ENCODE measurements at places on chromosomes 1 and 21.

DNA sequence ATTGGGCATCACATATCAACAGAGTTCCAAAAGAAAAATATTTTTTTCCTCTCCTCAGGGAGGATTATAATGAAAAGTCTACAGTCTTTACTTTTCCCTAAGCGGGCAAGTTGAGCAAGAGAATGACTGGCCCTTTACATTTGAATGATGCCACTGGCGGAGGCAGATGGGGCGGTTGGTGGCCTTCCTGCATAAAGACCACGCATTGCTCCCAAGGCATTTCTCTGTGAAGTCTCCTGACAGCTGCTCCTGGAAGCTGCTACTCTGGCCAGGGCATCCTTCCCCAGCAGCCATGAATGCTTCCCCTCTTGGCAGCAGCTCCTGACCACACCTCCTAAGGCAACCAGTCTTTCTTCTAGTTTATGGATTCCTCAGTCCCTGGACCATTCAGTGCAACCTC, 161.1 kb upstream of the RRP15 start:
- no peak for DNase-seq

DNA sequence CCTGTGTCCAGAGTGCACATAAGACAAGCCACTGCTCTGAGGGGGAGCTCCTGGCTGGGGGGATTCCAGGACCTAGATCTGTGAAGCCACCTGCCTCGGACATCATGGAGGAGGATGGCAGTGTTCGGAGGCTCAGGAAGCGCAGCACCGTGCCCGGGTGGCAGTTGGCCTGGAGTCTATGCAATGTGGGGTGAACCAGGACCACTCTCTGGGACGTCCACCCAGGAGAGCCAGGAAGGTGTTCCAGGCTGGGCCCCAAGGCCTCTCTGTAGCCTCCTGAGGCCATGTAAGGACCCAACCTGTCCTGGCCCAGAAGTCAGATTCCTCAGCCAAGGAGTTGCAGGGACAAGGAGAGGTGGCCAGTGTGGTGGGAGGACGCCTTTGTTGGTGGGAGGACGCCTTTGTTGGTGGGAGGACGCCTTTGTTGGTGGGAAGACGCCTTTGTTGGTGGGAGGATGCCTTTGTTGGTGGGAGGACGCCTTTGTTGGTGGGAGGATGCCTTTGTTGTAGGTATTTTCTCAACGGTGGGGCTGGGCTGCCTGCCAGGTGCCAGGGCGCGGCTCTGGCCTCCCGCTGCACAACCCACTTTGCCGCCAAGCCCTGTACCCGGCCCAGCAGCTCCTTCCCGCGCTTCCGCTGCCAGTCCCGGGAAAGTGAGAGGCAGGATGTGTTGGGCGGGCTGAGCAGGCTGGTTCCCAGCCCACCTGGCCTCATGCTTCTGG, 30.6 kb upstream of the BMP8B start:
- DNase-seq = no peak

- no peak for DNase-seq
Observed at GRCh38 chr1:31653717-31654473, 9.2 kb upstream of the PEF1 start.

GRCh38 chr1:44620072-44620471, 54.2 kb downstream of the TMEM53 start:
- DNase-seq = no peak

DNA sequence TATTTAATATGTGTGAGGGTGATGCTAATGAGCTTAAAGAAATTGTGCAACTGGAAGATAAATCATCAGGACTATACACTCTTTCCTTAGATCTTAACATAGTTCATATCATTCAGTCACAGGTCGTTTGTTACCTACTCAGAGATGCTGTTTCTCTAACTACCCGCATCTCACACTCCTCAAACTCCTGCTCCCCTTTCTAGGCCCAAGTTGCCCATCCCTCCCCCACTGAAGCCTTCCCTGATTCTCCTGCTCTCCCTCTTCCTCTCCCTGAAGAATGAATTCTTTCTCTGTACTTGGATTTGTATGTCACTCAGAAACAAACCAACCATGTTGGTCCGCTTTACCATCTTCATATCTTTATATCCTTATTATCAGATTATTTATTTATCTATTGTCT, 9.1 kb downstream of the SH3GLB1 start:
- no peak for DNase-seq

- peak; percentile 32 for DNase-seq
Observed at GRCh38 chr1:79198832-79199231, 192.3 kb upstream of the ADGRL4 start.

DNA sequence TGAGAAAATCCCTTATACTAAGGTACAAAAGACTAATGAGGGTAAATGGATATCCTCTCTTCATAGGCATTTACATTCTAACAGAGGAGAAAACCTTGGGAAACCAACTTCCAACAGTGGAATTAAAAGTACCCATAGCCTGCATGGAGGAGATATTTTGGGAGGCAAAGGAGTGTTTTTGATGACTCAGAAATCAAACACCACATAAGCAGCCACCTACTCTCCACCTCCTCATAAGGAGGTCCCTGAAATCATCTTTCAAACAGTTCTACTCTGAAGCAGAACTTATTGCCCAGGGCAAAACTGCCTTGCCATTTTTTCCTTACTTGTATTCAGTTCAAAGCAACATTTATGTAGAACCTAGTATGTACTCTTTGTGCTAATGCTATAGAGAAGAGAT, 211.3 kb downstream of the KCNH1 start:
- DNase-seq = no peak

GRCh38 chr1:47023268-47024140, at the start of gene CYP4X1:
Gene CYP4X1 (plus strand): TSS chr1:47023669. CDS start chr1:47023818, 149 bp downstream.
- no peak for DNase-seq

- peak; percentile 60 for DNase-seq
Observed at GRCh38 chr21:38170283-38170682, 86.5 kb upstream of the KCNJ15 start.
